ENCODE measurements at places on chromosomes 11 and 22.

GRCh38 chr11:128388206-128388815 lies 199.0 kb downstream of the ETS1 start:
- no peak for DNase-seq

GRCh38 chr11:84870486-84870885 lies 756.7 kb downstream of the DLG2 start:
- DNase-seq, result no peak

DNA sequence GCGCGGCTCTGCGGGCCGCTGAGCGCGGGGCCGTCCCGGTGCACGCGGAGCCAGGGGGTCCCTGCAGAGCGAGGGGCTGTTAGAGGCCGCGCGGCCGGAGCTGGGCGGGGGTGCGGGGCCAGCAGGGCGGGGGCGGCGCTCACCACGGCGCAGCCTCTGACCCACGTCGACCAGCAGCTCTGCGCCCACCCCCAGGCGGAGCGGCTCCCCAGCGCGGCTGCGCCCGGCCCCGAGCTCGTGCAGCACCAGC lies 385 bp upstream of the SCO2 start:
- no peak for DNase-seq

DNA sequence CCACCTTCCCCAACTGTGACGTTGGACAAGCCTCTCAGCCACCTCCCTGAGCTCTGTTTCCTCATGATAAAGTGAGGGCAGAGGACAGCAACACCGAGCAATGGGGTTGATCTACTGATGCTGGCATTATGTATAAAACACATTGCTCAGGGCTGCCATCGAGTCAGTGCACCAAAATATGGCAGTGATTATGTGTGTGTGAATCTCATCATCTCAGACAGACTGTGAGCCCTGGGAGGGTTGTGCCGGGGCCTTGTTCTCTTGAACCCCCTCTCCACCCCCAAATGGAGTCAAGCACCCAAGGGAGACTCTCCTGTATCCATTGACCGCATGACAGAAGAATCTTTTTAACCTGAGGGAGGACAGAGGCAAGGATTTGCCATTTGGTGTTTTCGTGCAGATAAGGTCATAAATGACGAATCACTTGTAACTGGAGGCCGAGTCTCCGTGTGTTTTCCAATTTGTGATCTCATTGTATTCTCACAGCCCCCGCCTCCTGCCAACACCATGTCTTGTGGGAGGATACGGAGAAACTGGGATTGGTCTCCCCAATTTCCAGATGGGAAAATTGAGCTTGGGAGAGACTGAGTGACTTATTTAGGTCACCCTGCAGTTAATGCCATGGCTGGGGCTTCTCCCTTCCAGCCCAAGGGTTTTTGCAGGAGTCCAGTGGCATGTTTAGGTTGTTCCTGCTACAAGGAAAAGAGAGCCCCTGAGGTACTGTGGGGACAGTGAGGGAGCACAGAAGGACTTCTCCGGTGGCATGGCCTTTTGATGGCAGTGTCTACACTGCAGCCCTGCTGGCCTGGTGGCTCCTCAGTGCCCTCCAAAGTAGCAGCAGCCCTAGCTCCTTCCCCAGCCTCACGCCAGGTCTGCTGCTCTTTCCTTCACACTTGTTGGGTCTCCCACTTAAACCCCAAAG lies 52.4 kb downstream of the CHRDL2 start:
- DNase-seq, result no peak

GRCh38 chr11:101215069-101215468 lies 85.5 kb upstream of the PGR start:
- DNase-seq, result no peak

- DNase-seq, result no peak
Measured at GRCh38 chr11:57751676-57752253, at the start of gene BTBD18. Gene BTBD18 (minus strand): TSS chr11:57751819. CDS start chr11:57751188, 631 bp downstream.

Measured in NCI-H187 (cell line).